ENCODE measurements at places on chromosomes 2 and 18.

GRCh38 chr2:218961229-218961628 is 1.8 kb downstream of the CDK5R2 start:
- DNase-seq, result no peak

- DNase-seq, result no peak
Measured at GRCh38 chr18:58288921-58289797, 245.1 kb downstream of the NEDD4L start.

DNA sequence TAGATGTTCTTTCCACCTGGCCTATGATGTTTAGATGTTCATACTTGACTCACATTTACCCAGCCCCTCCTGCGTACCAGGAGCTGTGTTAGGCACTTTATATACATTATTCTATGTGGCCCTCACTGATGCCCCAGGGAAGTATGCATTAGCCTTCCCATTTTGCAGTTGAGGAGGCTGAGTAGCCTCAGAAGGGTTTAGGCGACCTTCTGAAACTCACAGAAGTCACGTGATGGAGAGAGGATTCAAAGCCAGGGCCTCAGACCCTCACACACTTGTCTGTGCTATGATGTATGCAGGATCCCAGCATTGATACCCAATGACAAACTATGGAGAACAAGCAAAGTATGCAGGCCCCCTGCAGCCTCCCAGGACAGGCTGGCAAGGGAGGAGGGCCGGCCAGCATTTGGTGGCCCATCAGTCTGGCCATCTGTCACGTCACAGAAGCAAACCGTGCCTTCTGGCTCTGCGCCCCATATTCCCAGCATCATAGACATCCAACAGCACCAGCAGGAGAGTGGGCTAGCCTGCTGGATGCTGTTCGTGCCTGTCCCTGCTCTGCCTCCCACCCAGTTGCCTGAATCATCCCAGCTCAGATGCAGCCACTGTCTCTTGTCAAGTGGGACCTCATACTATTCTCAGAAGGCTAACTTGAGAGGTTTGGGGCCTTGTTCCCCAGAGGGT is 33.6 kb downstream of the EHD3 start:
- DNase-seq, result no peak

- DNase-seq, result peak; percentile 64
Measured at GRCh38 chr18:34978953-34979608, 62.1 kb upstream of the MAPRE2 start.

DNA sequence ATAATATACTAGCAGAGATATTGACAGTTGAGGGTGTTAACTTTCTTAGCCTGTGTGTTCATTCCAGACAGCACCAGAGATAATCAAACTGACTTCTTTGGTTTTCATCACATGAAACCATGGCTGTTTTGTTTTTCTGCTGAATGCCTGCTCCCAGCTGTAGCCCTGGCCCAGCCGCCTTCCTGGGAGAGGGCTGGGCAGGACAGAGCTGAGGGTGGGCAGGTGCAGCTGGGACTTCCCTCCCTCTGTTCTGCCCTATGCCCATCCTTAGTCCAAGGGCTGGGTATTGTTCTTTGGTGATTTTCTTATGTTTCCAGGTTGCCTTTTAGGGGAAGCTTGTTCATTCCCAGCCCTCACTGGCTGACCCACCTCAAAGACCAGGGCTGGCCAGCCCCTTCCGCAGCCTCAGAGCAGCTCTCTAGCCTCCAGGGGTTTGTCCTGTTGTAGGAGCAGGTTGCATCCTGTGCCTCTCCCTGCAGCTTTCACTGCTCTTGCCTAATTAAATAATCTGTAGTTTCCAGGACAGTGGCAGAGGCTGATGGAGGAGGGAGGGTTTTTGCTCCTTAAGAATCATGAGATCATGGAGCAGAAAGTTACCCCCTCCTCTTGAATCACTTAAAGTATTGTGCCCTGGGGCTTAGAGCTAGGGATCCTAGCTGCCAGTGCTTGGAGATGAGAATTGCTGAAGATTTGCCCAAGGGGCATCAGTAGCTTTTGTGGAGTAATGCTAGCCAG is 61.4 kb downstream of the MTCL1 start:
- no peak for DNase-seq

DNA sequence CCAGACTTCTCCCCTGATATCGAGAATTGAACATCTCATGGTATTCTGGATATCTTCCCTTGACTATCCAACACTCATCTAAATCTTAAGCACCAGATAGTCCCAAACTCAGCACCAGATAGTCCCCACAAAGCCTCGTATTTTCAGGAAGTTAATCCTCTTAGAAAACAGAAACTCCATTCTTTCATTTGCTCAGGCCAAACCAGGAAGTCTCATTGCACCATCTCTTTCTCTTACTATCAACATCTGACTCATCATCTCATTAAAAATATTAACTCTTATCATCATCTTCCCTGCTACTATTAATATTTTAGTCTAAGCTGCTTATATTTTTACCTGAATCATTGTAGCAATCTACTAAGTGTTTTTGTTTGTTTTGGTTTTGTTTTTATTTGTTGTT is 286.4 kb downstream of the GALNT13 start:
- no peak for DNase-seq

GRCh38 chr2:121599963-121600651 is 49.2 kb downstream of the CLASP1 start:
- DNase-seq, result no peak

Measured in activated CD8-positive, alpha-beta T cell treated with anti-CD3 and anti-CD28 coated beads, Interleukin-2, amount 10 ng/mL, durations not matched to agents 7 days and 5 days (primary cell).